ENCODE measurements at places on chromosomes 12 and 14. TPM values are rescaled to one million over a fixed set of nuclear protein-coding genes. Genes with fewer than 3 reads are reported as not detected.

The HHIPL1 gene
- total RNA-seq = 1.0 TPM

The GPR68 gene
- 10.5 TPM for total RNA-seq

The TAS2R10 gene
- total RNA-seq = not detected

The IGFBP6 gene
- total RNA-seq = 18.2 TPM

The CISTR gene
- total RNA-seq = not detected

The HEATR5A gene
- total RNA-seq = 27.0 TPM

The GLS2 gene
- 7.2 TPM for total RNA-seq

The OVCH1 gene
- 0.28 TPM for total RNA-seq

The ART4 gene
- not detected for total RNA-seq

The RNF212B gene
- total RNA-seq = not detected

The ZFHX2 gene
- 0.43 TPM for total RNA-seq

The RIPK3 gene
- total RNA-seq = 1.4 TPM

The RTL1 gene
- not detected for total RNA-seq

The CMTM5 gene
- total RNA-seq = not detected

The OAS3 gene
- 16.0 TPM for total RNA-seq

The PKP2 gene
- total RNA-seq = 56.0 TPM

The PEBP1 gene
- 149 TPM for total RNA-seq

The PCED1B gene
- total RNA-seq = 2.6 TPM

The LTBR gene
- 95.4 TPM for total RNA-seq

The GNG2 gene
- not detected for total RNA-seq

The LGR5 gene
- not detected for total RNA-seq

The GYS2 gene
- total RNA-seq = not detected

The VAMP1 gene
- 1.6 TPM for total RNA-seq

The TRPV4 gene
- 3.6 TPM for total RNA-seq

The IFT43 gene
- total RNA-seq = 26.7 TPM

The RDH12 gene
- 0.78 TPM for total RNA-seq

The AQP6 gene
- total RNA-seq = not detected

The TSPAN19 gene
- total RNA-seq = not detected

The SOAT2 gene
- total RNA-seq = not detected

The SLC17A8 gene
- total RNA-seq = not detected

The DAAM1 gene
- 49.9 TPM for total RNA-seq

The NANOG gene
- total RNA-seq = under 0.01 TPM

The ULK1 gene
- 36.5 TPM for total RNA-seq

The NTS gene
- not detected for total RNA-seq

The CBLN3 gene
- 2.5 TPM for total RNA-seq

The PALS1 gene
- 28.0 TPM for total RNA-seq

The CLEC9A gene
- not detected for total RNA-seq

The ANKRD33 gene
- total RNA-seq = not detected

The SMIM41 gene
- total RNA-seq = not detected

The LPAR5 gene
- total RNA-seq = 5.1 TPM

The SLC25A21 gene
- total RNA-seq = 1.4 TPM

The SLCO1B1 gene
- total RNA-seq = not detected

The FAM222A gene
- 0.34 TPM for total RNA-seq

The NUDT14 gene
- total RNA-seq = 31.1 TPM

The GPRC5A gene
- 20.4 TPM for total RNA-seq

The B3GNT4 gene
- 0.68 TPM for total RNA-seq

The MUCL1 gene
- total RNA-seq = not detected

The ATG101 gene
- 144 TPM for total RNA-seq

The DHH gene
- under 0.01 TPM for total RNA-seq

The ACOT6 gene
- not detected for total RNA-seq

The BHLHE41 gene
- 1.1 TPM for total RNA-seq

The OR6C70 gene
- not detected for total RNA-seq

The CMKLR1 gene
- total RNA-seq = not detected

The IQSEC3 gene
- under 0.01 TPM for total RNA-seq
